LHCN-M2 (cell line): ENCODE measurements at places on chromosomes 7 and 10. TPM values are rescaled to one million over a fixed set of nuclear protein-coding genes. Genes with fewer than 3 reads are reported as not detected.

Gene OR9A2
- not detected in 2 replicates for total RNA-seq

Gene POU6F2
- not detected in 2 replicates for total RNA-seq

Gene PUS7
- 32.6 and 36.7 TPM in 2 replicates for total RNA-seq

Gene LHFPL3
- not detected in 2 replicates for total RNA-seq

Gene MMP21
- total RNA-seq: not detected in 2 replicates

Gene ALDH18A1
- total RNA-seq: 78.7 and 104 TPM in 2 replicates
